NCI-H774 (cell line): ENCODE measurements at places on chromosomes 12 and 14.

DNA sequence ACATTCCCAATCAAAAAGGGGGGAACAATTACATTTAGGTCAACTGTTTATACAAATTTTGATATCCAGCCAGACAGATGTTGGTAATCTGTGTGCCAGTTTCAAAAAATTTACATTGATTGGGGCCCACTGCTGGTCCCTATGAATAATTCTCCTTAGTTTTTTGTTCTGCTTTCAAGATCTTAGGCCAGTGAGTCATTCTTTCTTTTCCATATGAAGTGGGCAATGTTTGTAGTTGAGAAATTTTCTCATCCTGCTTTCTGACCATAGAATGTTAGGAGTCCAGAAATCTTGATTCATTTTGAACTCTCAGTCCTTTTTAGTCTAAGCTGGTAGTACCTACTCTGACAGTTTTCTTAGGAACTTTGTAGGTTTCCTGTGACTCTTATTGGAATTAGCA is 244.3 kb downstream of the DIO2 start:
- no peak for DNase-seq

DNA sequence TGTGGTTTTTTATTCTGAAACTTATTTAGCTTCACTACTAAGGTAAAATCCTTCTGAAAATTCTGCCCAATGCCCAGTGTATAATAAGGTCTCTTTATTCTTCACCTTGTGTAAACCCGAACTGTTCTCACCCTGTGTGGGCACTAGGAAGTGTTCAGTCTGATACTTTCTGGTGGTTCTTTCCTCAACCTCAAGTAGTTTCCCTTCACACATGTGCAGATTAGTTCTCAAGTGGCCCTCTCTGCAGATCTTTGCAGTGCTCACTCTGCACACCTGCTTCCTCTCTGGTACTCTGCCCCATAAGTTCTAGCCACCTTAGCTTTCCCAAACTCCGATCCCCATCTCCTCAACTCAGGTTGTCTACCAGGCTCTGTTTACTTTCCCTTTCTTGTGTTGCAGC is 61.6 kb downstream of the RAD51B start:
- no peak for DNase-seq

- no peak for DNase-seq
Observed at GRCh38 chr14:50676814-50677516, 8.9 kb upstream of the SAV1 start.

DNA sequence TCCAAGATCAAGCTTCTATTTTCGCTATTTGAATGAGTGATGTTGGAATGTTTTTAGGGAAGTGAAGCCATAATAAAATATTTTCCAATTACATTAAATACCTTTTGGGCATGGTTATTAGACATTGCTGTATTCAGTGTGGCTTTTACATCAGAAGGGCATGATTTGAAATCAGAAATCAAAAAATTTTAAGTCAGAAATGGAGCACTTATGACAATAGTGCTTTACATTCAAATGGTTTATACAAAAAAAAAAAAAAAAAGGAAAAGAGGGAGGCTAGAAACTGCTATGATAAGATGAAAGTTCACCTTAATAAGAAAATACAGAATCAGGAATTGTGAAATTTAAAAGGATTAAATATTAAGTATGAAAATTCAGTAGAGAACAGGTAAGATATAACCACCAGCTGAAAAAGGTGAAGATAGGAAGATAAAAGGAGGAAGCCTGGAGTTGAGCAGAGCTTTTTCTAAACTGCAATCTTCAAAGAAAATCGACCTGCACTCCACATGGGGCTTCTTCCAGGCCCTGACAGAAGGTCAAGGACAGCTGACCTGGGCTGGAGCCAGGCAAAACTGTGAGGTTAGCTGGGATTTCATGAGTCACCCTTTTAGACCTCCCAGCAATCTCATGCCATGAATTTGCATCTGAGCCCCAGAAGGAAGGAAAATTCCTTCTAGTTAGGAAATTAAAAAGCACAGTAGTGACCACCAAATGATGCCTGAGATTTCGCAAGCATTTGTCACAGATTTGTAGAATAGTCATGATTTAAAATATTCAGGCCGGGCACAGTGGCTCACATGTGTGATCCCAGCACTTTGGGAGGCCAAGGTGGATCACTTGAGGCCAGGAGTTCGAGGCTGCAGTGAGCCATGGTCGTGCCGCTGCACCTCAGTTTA is 23.4 kb upstream of the BMP4 start:
- no peak for DNase-seq

DNA sequence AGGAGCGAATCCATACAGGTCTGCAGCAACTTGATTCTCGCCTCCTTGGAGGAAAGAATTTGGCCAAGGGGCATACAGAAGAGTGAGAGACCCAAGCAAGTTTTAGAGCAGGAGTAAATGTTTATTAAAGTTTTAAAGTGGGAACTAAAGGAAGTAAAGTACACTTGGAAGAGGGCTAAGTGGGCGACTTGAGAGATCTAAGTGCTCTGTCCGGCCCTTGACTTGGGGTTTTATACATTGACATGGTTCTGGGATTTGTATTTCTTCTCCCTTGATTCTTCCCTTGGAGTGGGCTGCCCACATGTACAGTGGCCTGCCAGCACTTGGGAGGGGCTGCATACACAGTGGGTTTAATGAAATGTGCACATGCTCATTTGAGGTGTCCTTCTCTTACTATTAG is 421.2 kb downstream of the TMEM121 start:
- no peak for DNase-seq

GRCh38 chr14:91169951-91170350 is 56.1 kb downstream of the DGLUCY start:
- no peak for DNase-seq
